Activated T-cell treated with anti-CD3 and anti-CD28 coated beads, Interleukin-2, amount 50 U/mL, for 4 hours (primary cell): ENCODE measurements at places on chromosomes 2 and 18.
A peak's percentile ranks its signal among the peaks of the same experiment; 100 is the strongest.

DNA sequence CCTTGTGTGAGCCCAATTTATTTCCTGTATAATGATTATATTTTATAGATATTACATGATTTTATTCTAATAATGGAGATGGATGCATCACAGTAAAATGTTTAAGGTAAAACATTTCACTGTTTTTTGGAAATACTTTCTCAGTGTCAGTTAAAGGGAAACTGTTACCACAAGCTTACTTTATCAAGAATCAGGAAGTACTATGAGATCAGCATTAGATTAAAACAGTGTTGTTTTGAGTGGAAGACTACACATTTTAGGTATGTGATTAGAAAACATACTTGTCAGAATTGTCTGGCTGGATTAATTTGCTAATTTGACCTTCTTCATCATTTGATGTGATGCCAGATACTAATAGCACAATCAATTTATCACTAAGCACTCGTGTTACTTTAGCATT lies at the start of gene HRH4:
HRH4 (plus strand) TSS at position 250 of the 400 bp plus-strand sequence; CDS start at position 342, 92 bp downstream.
- DNase-seq = no peak

- no peak for DNase-seq
Observed at GRCh38 chr2:163155279-163155883, 316.8 kb upstream of the KCNH7 start.

- DNase-seq = peak; percentile 8
Observed at GRCh38 chr18:63788447-63789096, 13.4 kb downstream of the SERPINB7 start.

- DNase-seq = no peak
Observed at GRCh38 chr2:144693179-144693578, 173.3 kb upstream of the ZEB2 start.

DNA sequence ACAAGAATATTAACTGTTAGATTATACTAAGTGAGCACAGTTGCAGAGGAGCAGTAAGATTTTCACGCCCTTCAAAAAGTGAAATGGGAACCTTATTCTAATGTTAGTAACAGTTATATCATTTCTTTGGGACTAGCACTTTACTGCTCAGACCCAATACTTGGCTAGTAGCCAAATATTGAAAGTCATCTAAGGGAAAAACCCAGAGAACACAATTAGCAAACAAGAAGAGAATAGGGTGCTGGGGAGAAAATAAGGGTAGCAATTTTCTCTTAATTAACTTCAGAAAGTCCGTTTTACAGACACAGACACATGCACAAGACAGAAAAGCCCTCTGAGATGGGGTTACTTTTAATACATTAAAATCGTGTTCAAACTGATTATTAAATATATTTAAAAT lies 71.8 kb downstream of the ID2 start:
- DNase-seq = no peak

GRCh38 chr2:165074884-165075283 lies 119.6 kb upstream of the SLC38A11 start:
- no peak for DNase-seq

GRCh38 chr2:134150760-134151159 lies 103.1 kb upstream of the MGAT5 start:
- no peak for DNase-seq

GRCh38 chr2:37766106-37766505 lies 94.7 kb upstream of the CDC42EP3 start:
- DNase-seq = no peak

DNA sequence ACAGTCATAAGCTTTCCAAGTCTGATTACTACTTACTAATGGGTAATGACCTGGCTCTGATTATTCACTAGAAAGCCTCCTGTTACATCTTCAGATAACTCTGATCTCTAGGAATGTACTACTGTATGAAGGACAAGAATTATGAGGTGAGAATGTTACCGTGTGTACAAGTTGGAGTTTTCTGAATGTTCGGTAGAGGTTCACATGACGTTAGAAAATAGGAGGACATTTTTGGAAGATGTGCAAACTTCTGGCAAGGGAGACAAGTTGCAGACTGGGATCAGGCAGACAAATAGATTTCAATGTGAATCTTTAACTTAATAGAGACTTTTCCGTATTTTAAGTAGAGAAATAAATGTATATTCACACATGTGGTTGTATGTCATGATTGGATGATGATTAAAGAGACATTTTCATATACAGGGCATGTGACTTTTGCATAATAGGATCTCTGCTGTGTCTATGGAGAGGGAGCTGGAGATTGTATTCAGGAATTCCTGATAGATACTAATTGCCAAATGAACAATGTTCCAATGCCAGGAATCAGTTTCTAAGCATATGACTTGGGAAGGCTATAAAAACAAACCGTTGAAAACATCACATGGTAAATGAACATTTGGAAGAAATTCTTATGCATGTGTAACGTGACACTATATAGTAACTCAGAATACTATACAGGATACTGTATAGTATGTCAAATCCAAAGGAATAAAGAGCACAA lies 1695.8 kb upstream of the PIK3C3 start:
- DNase-seq = no peak

- DNase-seq = no peak
Observed at GRCh38 chr2:35168351-35168750, 1187.2 kb upstream of the CRIM1 start.

DNA sequence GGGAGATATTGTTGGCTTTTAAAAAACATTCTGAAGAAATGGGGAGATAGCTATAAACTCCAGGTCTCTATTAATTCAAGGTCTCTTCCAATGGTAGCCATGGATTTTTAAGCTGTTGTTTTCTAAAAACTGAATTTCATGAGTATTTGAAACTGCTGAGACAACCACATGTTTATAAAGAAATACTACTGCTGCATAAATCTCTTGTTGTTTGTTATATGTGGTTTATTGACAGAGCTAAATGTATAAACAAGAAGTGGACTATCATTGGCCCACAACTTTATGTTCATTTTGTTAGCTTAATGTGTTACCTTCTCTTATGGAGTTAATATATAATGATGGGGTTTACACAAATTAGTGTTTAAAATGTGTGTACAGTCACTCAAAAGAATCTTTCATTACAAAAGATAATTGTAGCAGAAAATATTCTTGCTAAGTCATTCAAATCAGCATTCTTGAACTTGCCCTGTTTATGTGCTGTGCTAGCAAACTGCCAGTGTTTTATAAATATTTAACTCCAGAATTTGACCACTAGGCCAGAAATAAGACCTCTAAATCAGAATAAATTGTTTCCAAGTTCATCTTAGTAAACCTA lies 242.1 kb downstream of the TMX3 start:
- DNase-seq = no peak

- no peak for DNase-seq
Observed at GRCh38 chr18:76546436-76546835, 51.4 kb upstream of the ZNF516 start.

- DNase-seq = no peak
Observed at GRCh38 chr2:160679686-160680085, 186.1 kb upstream of the RBMS1 start.
